ENCODE measurements at places on chromosomes 1 and 21.

- DNase-seq, result no peak
These were observed 9.9 kb upstream of the CDCA8 start for GRCh38 chr1:37682334-37682987.

GRCh38 chr1:218339267-218339831 is 5.8 kb upstream of the TGFB2 start:
- DNase-seq, result no peak

- no peak for DNase-seq
These were observed 4.0 kb downstream of the H3-3A start for GRCh38 chr1:226066415-226067078.

DNA sequence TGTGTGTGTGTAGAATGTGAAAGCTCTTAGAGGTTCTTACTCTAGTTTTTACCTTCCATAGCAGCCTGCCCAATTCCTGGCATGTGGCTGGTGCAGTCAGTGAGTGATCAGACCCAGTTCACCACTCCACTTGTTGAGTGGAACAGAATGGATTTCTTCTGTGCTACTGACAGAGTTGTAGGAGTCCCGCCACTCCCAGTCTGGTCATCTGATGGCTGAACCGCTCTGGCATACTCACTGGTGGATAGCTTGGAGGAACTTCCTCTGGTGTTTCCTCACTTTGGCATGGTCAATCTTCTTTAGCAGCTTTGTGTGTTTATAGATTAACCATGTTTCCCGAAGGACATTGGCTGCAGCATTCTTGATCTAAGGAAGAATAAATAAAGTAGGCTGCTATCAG is 106.7 kb upstream of the ADAR start:
- no peak for DNase-seq

GRCh38 chr1:6866825-6867224 is 81.6 kb downstream of the CAMTA1 start:
- DNase-seq, result no peak

DNA sequence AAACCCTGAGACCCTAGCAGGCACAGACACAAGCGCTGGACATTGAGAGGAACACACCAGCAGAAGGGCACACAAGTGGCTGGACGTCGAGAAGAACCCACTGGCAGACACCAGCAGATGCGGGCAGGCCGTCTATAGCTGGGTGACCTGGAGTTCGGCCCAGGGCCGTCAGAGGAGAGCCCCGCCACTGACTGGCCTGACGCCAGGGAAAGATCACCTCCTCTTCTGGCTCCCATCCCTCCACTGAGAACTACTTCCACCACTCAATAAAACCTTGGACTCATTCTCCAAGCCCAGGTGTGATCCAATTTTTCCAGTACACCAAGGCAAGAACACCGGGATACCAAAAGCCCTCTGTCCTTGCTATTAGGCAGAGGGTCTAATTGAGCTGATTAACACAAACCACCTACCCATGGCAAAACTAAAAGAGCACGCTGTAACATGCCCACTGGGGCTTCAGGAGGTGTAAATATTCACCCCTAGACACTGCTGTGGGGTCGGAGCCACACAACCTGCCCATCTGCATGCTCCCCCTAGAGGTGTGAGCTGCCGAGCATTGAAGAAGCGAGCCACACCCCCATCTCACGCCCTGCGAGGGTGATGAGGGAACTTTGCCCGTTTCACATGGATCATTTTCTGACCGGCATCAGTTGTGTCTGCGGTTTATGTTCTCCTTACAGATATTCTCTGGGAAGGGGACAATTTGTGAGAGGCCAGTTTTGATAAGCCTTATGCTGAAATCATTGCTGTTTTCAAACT is 104.8 kb downstream of the HLX start:
- no peak for DNase-seq

DNA sequence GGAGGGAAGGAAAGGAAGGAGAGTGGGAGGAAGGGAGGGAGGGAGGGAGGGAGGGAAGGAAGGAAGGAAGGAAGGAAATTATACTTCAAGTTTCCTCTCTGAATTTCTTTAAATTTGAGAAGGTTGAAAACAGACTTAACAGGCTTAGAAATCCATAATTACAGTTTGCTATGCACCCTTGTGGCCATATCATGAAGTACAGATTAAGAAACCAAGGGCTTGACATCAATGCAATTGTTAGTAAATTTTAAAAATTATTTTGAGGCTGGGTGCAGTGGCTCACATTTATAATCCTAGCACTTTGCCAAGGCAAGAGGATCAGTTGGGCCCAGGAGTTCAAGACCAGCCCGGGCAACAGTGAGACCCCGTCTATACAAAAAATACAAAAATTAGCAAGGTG is 14.4 kb downstream of the ANP32E start:
- no peak for DNase-seq

DNA sequence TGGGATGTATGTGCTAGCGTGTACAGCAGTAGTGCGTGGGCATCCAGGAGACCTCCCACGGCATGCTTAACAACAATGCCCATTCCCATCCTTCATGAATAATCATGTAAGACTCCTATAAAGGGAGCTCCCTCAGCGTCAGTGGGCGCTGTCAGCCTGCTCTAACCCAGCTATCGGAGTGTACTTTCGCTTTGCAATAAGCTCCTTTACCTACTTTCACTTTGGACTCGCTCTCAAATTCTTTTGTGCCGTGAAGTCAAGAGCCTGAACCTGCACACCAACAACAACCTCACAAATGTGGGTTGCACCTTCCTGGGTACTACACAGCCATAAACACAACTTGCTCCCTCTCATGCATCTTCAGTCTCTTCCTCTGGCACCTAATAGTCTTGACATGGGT is 114.8 kb upstream of the PAXBP1 start:
- DNase-seq, result no peak

GRCh38 chr21:41660748-41661147 is 106.1 kb downstream of the RIPK4 start:
- DNase-seq, result no peak
